ENCODE measurements at places on chromosomes 11 and 22. TPM values are rescaled to one million over a fixed set of nuclear protein-coding genes. Genes with fewer than 3 reads are reported as not detected.
A peak's percentile ranks its signal among the peaks of the same experiment; 100 is the strongest.

SCUBE2 gene
- total RNA-seq = not detected

DNA sequence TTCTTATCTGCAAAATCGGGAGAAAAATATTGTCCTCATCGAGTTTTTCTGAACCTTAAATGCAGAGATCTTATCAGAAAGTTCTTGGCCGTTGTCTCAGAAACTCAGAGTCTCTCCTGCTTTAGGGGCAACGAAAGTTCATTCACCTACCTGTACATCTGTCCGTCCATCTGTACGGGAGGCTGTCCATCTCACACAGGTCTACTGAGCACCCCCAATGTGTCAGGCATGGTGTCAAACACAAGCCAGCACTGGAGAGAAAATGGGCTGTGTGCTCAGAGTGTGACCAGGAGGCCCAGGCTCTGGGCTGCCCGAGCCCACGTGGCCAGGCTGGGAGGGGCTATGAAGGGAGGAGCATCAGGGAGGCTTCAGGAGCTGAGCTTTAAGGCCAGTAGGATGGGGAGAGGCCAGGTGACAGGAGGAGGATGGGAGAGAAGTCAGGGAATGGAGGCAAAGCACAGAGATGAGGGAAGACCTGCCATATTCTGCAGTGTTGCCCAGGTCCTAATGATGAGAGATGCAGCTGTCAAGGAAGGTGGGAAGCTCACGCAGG lies 62.4 kb upstream of the MYEOV start:
- H3K4me3 ChIP-seq = no peak overlapping the region
- no peak for DNase-seq
- H3K4me1 ChIP-seq = no peaks in the 10 kb centered on the region
- H3K27ac ChIP-seq = no peak overlapping the region

DNA sequence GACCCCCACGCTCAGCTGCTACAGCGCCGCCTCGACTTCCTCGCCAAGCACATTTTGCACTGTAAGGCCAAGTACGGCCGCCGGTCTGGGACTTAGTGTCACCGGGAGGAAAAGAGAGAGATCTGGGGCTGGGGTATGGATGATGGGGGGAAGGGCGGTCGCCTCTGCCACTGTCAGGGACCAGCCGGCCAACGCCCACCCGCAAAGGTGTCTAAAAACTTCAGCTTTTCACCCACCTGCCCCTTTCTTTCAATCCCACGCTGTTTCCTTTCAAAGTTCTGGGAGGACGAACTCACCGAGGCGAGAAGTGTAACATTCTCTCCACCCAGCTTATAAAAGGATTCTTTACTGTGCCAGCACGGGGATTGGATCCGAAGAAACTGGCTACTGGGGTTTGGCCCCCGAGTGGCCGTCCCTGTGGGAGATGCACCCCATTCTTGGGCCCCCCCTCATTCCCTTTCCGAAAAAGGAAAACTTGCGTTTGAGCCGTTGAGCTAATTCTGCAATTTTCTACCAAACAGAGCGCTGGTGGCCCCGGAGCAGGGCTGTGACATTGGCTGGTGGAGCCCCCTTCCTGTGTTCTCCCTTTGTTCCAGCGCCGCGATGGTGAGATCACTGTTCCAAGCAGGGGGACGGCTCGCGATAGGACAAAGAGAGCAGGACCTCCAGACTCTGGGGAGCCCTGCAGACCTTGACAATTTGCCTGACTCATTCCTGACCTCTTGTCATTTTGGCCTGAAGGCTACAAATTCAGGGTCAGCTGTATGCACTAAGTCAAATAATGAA lies 1.8 kb downstream of the FJX1 start:
- DNase-seq = no peak
- peak overlapping the region; percentile 72 for H3K4me3 ChIP-seq
- no peaks in the 10 kb centered on the region for H3K36me3 ChIP-seq
- H3K4me1 ChIP-seq = peaks cover 4% of the 10 kb centered on the region

ART1 gene
- not detected for total RNA-seq

- no peak overlapping the region for H3K27ac ChIP-seq
- H3K4me1 ChIP-seq = peaks cover 73% of the 10 kb centered on the region
- no peaks in the 10 kb centered on the region for H3K27me3 ChIP-seq
- peak; percentile 52 for DNase-seq
These were observed 33.3 kb downstream of the MARK2 start for GRCh38 chr11:63871962-63872799.

DNA sequence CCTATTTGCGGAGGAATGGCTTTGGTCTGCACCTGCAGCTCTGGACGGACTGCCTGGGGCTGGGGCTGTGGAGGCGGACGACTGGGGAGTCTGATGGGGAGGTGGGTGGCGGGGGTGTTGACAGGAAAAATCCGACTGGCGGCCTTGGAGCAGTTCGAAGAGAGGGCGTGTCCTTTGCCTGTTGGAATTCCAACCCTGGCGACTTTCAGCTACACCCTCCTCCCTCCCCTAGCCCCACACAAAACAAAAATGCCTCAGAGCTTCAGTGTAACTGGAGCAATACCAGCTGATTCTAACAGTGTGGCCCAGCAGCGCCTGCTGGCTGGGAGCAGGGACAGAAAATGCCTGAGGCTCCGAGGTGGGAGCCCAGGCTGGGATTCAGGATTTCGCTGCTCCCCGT lies 85.4 kb downstream of the ATXN10 start:
- H3K27ac ChIP-seq = no peak overlapping the region
- no peak for DNase-seq
- H3K4me1 ChIP-seq = peaks cover 8% of the 10 kb centered on the region
- H3K27me3 ChIP-seq = no peaks in the 10 kb centered on the region

OR6A2 gene
- not detected for total RNA-seq

P2RX3 gene
- total RNA-seq = not detected

- no peaks in the 10 kb centered on the region for H3K36me3 ChIP-seq
- peaks cover 31% of the 10 kb centered on the region for H3K27me3 ChIP-seq
- no peak for DNase-seq
These were observed 37.5 kb downstream of the KIRREL3 start for GRCh38 chr11:126963115-126963514.

BCL2L13 gene
- total RNA-seq = 42.1 TPM

GRCh38 chr11:119739021-119739703 lies 10.2 kb upstream of the NECTIN1 start:
- no peak overlapping the region for H3K4me3 ChIP-seq
- H3K27ac ChIP-seq = no peak overlapping the region
- no peaks in the 10 kb centered on the region for H3K4me1 ChIP-seq
- no peak for DNase-seq

- no peak overlapping the region for H3K27ac ChIP-seq
- no peak for DNase-seq
- H3K4me3 ChIP-seq = no peak overlapping the region
- peaks cover 40% of the 10 kb centered on the region for H3K27me3 ChIP-seq
- H3K36me3 ChIP-seq = no peaks in the 10 kb centered on the region
These were observed 26.5 kb downstream of the ABTB2 start for GRCh38 chr11:34331329-34331728.

- H3K27me3 ChIP-seq = peaks cover 7% of the 10 kb centered on the region
- H3K4me1 ChIP-seq = no peaks in the 10 kb centered on the region
- no peak for DNase-seq
These were observed 110.4 kb upstream of the AKIP1 start for GRCh38 chr11:8800520-8801110.

DNA sequence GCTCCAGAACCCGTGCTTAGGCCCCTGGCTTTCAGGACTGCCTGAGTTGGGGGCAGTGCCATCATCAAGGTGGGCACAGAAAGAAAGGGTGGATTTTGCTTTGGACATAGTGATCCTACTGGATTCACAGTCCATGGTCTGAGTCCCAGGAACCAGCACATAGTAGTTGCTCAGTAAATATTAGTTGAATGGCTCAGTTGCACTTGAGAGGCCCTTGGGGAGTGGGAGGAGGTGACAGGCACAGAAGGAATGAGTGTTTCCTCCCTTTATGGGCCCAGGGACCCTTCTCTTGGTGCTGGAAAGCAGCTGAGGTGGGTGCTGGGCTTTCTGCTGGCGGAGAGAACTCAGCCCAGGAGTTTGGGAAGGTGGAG lies 16.6 kb downstream of the ARHGEF17 start:
- no peaks in the 10 kb centered on the region for H3K4me1 ChIP-seq
- no peaks in the 10 kb centered on the region for H3K27me3 ChIP-seq

- no peak for DNase-seq
- H3K36me3 ChIP-seq = no peaks in the 10 kb centered on the region
- H3K4me3 ChIP-seq = no peak overlapping the region
- no peaks in the 10 kb centered on the region for H3K27me3 ChIP-seq
- no peak overlapping the region for H3K27ac ChIP-seq
- H3K4me1 ChIP-seq = peaks cover 10% of the 10 kb centered on the region
These were observed 29.9 kb downstream of the GLB1L2 start for GRCh38 chr11:134361661-134362060.

GRCh38 chr11:32003335-32003734 lies 87.5 kb upstream of the RCN1 start:
- peaks cover under 1% of the 10 kb centered on the region for H3K27me3 ChIP-seq
- no peaks in the 10 kb centered on the region for H3K36me3 ChIP-seq
- H3K4me3 ChIP-seq = no peak overlapping the region
- DNase-seq = no peak
- no peaks in the 10 kb centered on the region for H3K4me1 ChIP-seq

DNA sequence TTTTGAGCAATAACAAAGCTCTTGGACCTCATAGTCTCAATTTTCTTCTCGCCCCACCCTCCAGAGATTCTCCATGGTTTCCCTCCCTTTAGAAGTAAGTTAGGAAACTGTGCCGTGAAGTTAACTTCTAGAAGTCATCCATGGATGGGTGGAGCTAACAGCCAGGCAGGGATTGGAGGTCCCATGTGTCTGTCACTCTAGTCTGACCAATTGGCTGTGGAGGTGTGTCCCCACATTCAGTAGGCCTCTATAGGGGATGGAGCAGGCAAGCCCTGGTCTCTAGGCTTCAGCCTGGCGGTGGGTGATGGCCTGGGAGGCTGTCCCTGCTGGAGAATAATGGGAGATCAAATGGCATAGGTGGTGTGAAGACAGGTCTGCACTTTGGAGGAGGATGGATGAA lies 50.7 kb downstream of the TP53I11 start:
- H3K4me1 ChIP-seq = no peaks in the 10 kb centered on the region
- no peak overlapping the region for H3K4me3 ChIP-seq
- DNase-seq = peak; percentile 41
- no peaks in the 10 kb centered on the region for H3K27me3 ChIP-seq

DNA sequence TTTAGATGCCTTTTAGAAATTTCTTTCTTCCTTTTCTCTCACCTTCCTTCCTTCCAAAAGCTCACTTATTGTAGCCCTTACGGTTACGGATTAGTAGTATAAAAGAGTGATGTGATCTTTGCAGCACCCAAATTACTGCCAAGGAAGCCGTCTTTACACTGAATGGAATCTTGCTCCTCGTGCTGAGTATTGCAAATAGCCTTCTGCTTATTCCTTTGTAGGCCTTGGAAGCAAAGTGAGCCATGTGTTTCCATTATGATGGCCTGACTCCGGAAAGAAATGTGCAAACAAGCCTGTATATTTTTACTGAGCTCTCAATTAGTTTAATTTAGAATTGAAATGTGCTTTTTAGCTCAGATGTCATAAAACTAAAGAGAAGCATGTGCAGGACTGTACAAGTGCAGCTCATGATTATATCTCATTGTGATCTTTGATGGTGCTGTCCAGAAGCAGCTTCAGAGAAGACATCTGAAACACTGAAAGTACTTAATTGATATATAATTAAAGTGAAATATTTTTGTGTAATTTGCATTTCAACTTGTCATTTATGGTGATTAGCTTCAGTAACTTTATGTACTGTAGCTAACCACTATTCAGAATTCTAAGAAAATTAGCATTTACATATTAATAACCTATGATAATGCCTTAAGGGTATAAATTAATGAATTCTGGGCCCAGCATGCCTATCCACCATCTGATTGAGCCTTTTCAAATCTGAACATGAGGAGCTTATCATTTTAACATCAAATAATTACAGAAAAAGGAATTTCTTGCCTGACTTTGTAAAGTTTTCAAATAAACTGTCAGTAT lies 129.3 kb downstream of the GRIA4 start:
- no peak overlapping the region for H3K4me3 ChIP-seq
- H3K27me3 ChIP-seq = no peaks in the 10 kb centered on the region
- DNase-seq = no peak
- H3K27ac ChIP-seq = no peak overlapping the region

- DNase-seq = no peak
- no peak overlapping the region for H3K27ac ChIP-seq
- no peaks in the 10 kb centered on the region for H3K36me3 ChIP-seq
- H3K4me1 ChIP-seq = peaks cover 27% of the 10 kb centered on the region
- no peak overlapping the region for H3K4me3 ChIP-seq
These were observed 19.9 kb downstream of the UPB1 start for GRCh38 chr22:24515027-24515338.

DNA sequence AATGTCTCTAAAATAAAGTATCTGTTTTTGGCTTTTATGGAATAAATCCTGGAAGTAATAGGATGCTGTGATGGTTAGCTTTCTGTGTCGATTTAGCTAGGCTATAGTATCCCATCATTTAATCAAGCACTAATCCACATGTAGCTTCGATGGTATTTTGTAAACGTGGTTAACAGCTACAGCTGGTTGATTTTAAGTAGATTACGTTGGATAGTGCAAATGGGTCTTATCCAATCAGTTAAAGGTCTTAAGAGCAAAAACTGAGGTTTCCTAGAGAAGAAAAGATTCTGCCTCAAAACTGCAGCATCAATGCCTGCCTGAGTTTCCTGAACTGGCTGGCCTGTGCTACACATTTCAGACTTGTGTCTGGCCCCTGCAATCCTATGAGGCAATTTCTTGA lies 314.2 kb upstream of the SORL1-AS1 start:
- DNase-seq = no peak
- H3K4me3 ChIP-seq = no peak overlapping the region
- H3K4me1 ChIP-seq = peaks cover 5% of the 10 kb centered on the region

DNA sequence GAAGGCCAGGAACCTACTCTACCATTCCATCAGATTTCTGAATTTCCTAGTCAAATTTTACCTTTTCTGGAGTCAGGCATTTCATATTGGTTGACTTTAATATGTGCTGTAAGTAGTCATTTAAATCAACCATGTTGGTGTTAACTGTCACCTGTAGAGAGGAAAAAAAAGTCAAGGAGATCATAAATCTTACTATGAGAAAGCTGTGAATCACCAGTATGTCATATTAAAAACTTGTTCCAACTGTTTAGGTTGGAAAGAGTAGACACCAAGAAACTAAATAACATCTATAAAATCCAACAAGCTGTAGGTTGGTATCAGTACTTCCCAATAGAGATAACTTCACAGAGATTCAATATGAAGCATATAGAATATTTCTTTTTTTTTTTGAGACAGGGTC lies 39.5 kb downstream of the COPB1 start:
- no peak overlapping the region for H3K27ac ChIP-seq
- peaks cover 6% of the 10 kb centered on the region for H3K36me3 ChIP-seq
- DNase-seq = no peak
- no peaks in the 10 kb centered on the region for H3K4me1 ChIP-seq
- no peaks in the 10 kb centered on the region for H3K27me3 ChIP-seq

MGAT3 gene
- total RNA-seq = 1.2 TPM

KIRREL3 gene
- not detected for total RNA-seq

GRCh38 chr22:25452116-25452700 lies 112.3 kb upstream of the GRK3 start:
- DNase-seq = no peak
- peak overlapping the region; percentile 85 for H3K27ac ChIP-seq
- peaks cover 7% of the 10 kb centered on the region for H3K36me3 ChIP-seq
- H3K27me3 ChIP-seq = no peaks in the 10 kb centered on the region
- H3K4me1 ChIP-seq = peaks cover 56% of the 10 kb centered on the region

Measured in activated T-cell treated with anti-CD3 and anti-CD28 coated beads, Interleukin-2, amount 50 U/mL, for 72 hours (primary cell).